ENCODE measurements at places on chromosomes 3 and 15.

- DNase-seq: no peak
Observed at GRCh38 chr15:79643393-79643792, 211.3 kb downstream of the MINAR1 start.

DNA sequence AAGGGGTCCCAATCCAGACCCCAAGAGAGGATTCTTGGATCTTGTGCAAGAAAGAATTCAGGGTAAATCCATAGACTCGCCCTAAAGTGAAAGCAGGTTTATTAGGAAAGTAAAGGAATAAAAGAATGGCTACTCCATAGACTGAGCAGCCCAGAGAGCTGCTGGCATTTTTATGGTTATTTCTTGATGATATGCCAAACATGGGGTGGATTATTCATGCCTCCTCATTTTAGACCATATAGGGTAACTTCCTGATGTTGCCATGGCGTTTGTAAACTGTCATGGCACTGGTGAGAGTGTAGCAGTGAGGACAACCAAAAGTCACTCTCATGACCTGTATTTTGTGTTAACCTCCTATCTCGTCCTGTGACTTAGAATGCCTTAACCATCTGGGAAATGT is 142.2 kb downstream of the DOCK3 start:
- no peak for DNase-seq

DNA sequence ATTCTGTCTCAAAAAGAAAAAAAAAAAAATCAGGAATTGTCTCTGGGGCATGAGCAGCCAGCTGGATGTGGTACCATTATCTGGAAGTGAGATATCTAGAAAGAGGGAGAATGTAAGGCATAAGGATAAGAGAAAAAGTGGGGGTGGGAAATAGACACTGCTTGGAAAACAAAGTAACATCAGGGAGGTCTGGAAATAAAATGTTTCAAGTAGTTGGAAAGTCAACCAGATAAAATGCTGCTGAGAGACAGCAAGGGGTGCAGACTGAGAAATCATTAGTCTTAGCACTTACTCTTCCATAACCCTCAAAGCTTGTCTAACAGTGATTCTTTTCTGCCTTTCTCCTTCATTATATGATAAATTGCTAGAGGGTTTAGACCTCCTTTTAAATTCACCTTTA is 159.7 kb upstream of the TBL1XR1 start:
- DNase-seq: no peak

GRCh38 chr3:141735176-141735575 is 2.9 kb upstream of the RNF7 start:
- DNase-seq: no peak

- no peak for DNase-seq
Observed at GRCh38 chr3:99647081-99647480, 8.7 kb downstream of the COL8A1 start.

- DNase-seq: no peak
Observed at GRCh38 chr3:169748670-169749069, 16.2 kb downstream of the TERC start.
